ENCODE measurements at places on chromosomes 2 and 18.

- peak; percentile 66 for DNase-seq
These were observed 48.8 kb downstream of the ADNP2 start for GRCh38 chr18:80157708-80158343.

- no peak for DNase-seq
These were observed 136.1 kb upstream of the RIOK3 start for GRCh38 chr18:23316988-23317387.

DNA sequence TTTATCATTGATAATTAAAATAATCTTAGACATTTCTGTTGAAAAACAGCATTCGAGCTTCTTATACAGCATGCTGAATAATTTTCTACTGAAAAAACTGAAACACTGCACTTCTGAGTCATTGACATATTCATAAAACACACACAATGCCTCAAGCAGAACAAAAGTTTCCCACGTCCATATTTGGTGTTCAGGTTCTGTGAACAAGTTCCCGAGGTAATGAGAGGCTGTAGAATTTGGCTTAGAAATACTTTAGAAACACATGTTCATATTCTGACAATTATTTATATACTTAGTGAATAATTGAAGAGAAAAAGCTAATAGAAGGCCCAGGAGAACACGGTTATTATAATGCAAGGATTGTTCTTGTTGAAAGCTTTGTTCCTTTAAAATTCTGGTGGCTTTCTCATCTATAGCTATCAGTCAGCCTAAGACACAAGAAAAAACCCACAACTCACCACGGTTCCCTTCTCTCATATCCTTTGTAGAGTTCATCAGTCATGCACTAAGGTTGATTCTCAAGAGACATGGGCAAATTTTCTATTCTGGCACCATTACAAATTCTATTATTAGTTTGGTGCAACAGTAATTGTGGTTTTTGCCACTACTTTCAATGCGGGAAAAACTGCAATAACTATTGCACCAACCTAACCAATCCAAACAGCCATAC lies 194.4 kb downstream of the TMX3 start:
- no peak for DNase-seq

- no peak for DNase-seq
These were observed 250.0 kb downstream of the DSEL start for GRCh38 chr18:67266246-67267237.

- DNase-seq = no peak
These were observed 145.5 kb downstream of the FTCDNL1 start for GRCh38 chr2:199705538-199705937.

- no peak for DNase-seq
These were observed 68.9 kb upstream of the EFEMP1 start for GRCh38 chr2:55992455-55992854.
